ENCODE measurements at places on chromosomes 3 and 15. TPM values are rescaled to one million over a fixed set of nuclear protein-coding genes. Genes with fewer than 3 reads are reported as not detected.

The CHRD gene
- total RNA-seq, result 0.29 TPM

The TOPAZ1 gene
- not detected for total RNA-seq

The GOLGA6A gene
- total RNA-seq, result 0.08 TPM

The SLMAP gene
- 23.6 TPM for total RNA-seq

The SLC6A1 gene
- total RNA-seq, result not detected

The MKRN2OS gene
- total RNA-seq, result not detected

The BNIP2 gene
- 67.8 TPM for total RNA-seq

Measured in A549 treated with RU486 at 1 μM for 4 hours (cell line).